Left lung (tissue), 14 donors: ENCODE measurements at places on chromosomes 16 and 17.

DNA sequence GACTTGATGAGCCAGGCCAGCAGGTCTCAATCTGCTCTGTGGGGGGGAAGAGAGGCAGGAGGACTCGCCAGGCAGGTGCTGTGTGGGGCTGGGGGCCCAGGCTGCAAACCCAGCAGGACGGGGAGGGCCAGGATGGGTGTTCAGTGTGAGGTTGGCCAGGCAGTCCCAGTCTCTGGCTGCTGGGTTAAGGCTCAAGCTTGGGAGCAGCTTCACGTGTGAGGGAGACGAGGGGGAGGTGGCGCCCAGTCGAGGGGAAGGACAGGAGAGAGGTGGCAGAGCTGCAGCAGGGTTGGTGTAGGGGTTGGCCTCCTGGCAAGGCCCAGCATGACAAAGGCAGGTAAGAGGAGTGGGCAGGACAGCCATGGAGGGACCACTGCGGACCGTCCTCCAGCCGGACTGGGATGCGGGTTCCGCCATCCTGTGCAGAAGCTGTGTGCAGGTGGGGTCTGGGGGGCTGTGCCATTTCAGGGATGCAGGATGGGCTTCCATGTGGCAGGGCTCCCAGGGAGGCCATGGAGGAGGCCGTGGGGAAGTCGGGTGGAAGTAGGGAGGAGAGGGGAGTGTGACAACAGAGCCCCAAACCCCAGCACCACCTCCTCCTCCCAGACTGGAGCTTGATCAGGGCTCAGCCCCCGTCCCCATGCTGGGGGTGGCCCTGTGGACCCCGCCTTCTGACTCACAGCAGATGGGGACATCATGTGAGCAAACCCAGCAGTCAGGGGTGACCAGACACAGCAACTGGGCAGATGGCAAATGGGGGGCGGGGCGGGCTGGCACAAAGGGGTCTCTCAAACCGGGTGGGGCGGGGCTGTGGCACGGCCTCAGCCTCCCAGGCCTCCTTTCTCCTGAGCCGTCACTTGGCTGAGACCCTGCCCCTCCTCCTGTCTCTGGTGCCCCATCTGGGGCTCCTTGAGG lies 2.8 kb downstream of the ADGRG1 start:
- DNase-seq: no peak

DNA sequence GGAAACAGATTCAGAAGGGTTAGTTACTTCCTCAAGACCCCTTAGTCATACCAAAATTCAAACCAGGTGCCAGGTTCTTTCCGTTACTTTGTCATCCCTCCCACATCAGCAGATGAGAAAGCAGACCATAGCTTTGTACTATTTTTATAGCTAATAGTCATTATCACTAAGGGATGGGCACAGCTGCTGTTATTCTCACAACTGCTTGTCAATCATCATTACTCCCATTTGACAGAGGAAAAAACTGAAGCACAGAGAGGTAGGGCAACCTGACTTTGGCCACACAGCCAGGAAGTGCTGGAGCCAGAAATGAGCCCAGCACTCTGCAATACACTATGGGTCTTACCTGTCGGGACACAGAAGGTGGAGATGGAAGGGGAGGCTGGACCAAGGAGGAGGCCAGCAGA lies 30.0 kb downstream of the TEKT5 start:
- DNase-seq: no peak

GRCh38 chr17:74678541-74678940 lies 34.2 kb downstream of the CD300LF start:
- DNase-seq: no peak

DNA sequence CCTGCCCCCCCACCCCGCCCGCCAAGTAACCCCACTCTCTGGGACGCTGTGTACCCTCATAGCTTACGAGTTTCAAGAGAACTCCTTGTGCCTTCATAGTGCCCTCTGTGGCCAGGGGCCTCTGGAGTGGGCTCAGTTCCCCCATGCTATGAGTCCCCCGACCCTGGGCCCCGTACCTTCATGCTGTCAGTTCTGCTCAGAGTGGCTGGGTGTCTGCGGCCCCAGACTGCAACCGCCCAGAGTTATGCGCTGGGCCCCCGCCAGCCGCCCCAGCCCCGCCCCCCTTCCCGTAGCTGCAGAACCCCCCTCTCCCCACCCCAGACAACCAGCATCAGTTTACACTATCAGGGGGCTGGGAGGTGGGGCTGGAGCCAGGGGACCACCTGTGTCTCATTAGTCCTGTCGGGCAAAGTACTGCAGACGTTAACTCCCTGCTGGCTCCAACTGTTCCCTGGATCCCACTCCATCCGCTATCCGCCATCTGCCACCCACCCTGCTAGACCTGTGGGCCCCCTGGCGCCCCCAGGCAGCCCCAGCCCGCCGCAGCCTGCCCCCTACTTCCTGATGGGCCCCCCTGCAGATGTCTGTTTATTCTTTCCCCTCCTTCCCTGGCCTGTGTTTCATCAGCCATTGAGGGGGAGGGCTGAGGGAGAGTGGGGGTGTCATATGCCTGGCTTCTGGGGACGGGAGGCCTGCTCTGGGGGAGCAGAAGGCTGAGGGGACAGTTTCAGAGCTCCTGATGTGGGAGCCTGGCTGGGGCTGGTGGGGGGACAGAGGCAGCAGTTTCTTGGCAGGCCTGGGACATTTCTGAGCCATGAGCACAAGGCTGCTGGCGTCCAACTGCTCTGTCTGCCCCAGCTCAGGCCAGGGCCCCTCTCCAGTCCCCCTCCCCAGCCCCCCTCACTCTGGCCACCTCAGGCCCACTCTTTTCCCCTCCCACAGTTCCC lies at the start of gene MFAP4:
TSS of gene MFAP4 (minus strand) at position 217 of the 947 bp plus-strand sequence. CDS start at position 182, 35 bp downstream.
- peak; percentile 97 for DNase-seq

DNA sequence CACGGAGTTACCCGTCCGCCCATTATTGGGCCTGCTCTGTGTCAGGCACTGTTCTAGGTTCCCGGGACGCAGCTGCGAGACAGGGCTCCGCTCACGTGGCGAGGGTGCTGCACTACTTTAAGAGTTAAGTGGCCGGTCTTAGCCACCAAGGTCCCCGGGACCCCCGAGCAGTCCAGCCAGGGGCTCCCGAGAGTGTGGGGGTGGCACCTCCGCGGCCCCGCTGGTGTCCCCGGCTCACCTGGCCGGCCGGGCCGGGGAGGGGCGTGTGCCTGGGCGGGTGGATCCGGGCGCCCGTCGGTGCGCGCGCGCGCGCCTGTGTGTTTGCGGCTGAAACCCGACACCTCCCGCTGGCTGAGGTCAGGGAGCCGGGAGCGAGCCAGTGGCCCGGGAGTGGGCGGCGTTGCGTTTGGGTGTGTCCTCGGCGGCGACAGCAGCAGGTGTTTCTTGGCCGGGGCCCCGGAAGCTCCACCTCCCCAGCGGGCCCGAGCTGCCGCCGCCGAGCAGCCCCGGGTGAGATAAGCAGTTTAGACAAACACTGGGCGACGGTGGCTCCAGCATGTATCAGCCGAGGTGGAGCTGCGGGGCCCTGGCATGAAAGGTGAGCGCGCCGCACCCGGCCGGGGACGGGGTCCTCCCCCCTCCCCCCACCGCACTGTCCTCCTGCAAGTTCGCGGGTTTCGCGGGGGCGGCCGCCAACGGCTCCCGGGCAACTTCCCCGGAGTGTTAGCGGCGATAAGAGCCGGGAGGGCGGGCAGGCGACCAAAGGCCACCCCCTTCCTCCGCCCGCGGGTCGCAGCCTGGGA lies at the start of gene GSE1:
TSS of gene GSE1 (plus strand) at position 522 of the 803 bp plus-strand sequence. CDS start at position 592, 70 bp downstream.
- peak; percentile 95 for DNase-seq

GRCh38 chr16:8905168-8905762 lies 23.1 kb downstream of the LITAFD start:
- DNase-seq: no peak

DNA sequence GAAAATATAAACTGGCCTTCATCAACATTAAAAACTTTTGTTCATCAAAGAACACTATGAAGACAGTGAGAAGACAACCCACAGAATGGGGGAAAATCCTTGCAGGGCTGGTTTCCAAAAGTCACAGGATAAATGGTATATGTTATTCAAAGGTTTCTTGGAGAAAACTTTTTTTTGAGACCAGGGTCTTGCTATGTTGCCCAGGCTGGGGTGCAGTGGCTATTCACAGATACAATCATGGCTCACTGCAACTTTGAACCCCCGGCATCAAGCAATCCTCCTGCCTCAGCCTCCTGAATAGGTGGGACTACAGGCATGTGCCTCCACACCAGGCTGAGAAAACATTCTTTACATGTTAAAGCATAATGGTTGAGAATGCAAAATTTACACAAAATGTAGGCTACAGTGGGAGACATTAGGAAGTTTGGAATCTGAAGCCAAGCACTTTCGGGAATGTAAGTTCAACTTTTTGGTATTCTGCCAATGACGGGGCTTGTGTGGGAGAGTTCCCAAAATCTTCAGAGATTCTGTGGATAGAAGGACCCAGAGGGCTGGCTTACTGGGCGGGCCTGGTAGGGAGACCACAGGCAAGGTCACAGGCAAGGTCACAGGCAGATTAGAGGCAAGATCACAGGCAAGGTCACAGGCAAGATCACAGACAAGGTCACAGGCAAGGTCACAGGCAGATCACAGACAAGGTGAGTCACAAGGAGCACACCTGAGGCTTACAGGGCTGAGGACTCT lies 24.2 kb upstream of the ATP2A3 start:
- DNase-seq: no peak

- no peak for DNase-seq
These were observed 7.5 kb upstream of the NFATC2IP start for GRCh38 chr16:28943281-28943680.

GRCh38 chr16:85107532-85107931 lies 4.7 kb downstream of the CIBAR2 start:
- DNase-seq: no peak

DNA sequence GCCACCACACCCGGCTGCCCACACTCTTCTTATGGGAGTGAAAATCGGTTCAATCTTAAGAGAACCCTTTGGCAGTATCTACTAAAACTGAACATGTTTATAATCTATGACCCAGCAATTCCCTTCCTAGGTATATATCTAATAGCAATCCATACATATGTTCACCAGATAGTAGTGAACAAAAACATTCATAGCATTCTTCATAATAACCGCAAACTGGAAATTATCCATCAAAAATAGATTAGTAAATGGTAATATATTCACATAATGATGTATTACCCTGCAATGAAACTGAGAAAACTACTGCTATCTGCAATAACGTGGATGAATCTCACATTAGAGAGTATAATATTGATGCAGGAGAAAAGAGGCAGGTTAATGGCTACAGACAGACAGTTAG lies 23.1 kb downstream of the COPRS start:
- no peak for DNase-seq

GRCh38 chr16:84656649-84657048 lies 8.3 kb downstream of the KLHL36 start:
- no peak for DNase-seq

DNA sequence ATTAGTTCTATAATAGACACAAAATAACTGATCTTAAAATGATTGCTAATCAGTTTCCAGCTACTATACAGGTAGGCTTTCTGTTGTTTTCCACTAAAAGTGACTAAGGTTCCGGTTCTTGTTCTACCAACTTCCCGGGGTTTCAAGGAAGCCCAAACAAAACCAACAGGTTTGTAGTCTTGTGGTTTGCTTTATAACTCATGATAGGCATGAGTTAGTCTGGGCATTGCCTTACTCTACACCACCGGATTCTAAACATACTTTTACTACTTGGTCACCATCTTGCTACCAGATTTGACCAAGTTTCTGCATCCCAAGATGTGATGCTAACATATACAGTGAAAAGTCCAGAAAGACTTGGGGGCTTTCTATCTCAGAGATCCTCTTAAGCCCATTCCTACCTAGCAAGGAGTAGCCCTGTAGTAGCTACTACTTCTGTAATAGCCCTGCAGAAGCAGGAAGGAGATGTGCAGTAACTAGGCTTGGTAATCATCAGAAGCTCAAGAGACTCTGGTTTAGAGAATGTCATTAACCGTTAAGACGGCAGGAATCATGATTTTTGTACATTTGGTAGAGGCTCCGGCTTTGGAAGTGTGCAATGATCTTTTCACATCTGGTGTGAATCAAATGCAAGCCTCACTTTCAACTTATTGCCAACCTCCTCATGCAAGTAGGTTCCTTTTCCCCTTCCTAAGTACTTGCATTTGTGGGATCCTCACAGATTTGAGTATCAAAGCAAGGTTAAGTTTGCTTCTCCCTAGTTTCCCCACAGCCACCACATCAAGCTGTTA lies 1.6 kb downstream of the FAM117A start:
- no peak for DNase-seq

DNA sequence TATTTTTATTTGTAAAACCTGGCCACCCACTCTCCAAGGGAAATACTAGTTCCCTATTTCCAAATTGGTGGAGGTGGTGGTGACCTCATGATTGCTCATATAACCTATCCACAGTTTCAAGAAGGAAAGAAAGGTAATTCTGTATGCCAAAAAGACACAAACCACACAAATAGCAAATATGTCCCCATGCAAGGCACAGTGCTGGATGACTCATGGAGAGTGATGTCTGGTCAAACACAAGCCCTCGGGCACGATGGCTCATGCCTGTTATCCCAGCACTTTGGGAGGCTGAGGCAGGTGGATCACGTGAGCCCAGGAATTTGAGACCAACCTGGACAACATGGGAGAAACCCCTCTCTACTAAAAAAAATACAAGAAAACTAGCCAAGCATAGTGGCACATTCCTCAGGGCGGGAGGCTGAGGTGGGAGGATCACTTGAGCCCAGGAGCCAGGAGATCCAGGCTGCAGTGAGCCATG lies 64.2 kb downstream of the GNA13 start:
- DNase-seq: no peak

- no peak for DNase-seq
These were observed 18.5 kb downstream of the RSPRY1 start for GRCh38 chr16:57204675-57205074.

GRCh38 chr16:81466356-81466980 lies 21.9 kb downstream of the CMIP start:
- no peak for DNase-seq

DNA sequence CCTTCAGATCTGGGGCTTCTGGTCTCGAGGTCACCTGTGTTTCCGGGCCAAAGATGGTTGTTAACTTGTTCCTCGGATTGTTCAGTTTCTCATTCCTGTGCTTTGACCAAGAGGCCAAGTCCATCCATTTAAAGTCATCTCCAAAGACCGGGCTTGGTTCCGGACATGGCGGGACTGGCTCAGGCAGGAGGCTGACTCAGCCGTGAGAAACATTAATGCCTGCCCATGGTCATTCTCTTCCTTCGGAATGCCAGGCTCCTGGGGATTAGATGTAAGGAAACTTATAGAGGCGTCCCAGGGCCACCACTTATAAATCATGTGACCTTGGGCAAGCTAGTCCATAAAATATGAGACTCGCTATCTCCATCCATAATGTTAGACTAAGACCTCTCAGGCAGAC lies 13.6 kb upstream of the NKD1 start:
- DNase-seq: no peak
